ENCODE measurements at places on chromosomes 16 and 17. TPM values are rescaled to one million over a fixed set of nuclear protein-coding genes. Genes with fewer than 3 reads are reported as not detected.
A peak's percentile ranks its signal among the peaks of the same experiment; 100 is the strongest.

The C17orf50 gene
- total RNA-seq: not detected

The KRT32 gene
- total RNA-seq: 0.09 TPM

The PMM2 gene
- total RNA-seq: 34.7 TPM

The DPEP2 gene
- not detected for total RNA-seq

The STH gene
- total RNA-seq: not detected

The MRTFB gene
- 29.2 TPM for total RNA-seq

The MTSS2 gene
- total RNA-seq: 8.3 TPM

The CHAD gene
- total RNA-seq: not detected

The TEKT5 gene
- not detected for total RNA-seq

The PIRT gene
- total RNA-seq: not detected

- no peak for DNase-seq
These were observed 245.0 kb upstream of the IRX5 start for GRCh38 chr16:54685682-54686081.

- DNase-seq: no peak
These were observed 116.9 kb downstream of the NTN1 start for GRCh38 chr17:9138161-9138717.

GRCh38 chr16:72270531-72270930, 98.6 kb upstream of the PMFBP1 start:
- no peak for DNase-seq

DNA sequence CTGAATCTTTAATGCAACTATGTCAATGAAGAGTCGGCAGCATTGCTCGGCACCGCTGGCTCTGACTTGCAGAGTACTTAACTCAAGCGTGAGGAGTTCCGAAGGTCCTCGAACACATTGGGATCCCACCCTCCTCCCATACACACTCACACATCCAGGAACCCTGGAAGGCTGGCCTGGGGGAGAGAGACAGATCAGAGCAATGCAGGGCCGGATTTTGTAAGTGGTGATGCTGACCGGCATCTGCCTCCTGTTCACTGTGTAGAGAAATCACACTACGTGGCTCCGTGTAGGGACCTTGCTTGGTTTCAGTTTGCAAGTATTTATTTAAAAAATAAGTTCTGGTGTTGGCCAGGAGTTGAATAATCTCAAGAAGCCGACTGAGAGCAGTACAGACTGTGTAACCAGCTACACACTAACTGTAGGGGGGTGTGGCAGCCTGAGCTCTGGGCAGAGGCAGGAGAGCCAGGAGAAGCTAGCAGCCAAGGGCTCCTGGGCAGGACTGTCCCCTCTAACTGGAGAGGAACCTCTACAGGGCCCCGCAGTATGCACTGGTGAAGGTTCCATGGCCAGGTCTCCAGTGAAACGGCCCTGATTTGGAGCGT, 190.2 kb upstream of the TNRC6C start:
- no peak for DNase-seq

GRCh38 chr17:81241648-81242420, 2.7 kb downstream of the NDUFAF8 start:
- DNase-seq: peak; percentile 36

DNA sequence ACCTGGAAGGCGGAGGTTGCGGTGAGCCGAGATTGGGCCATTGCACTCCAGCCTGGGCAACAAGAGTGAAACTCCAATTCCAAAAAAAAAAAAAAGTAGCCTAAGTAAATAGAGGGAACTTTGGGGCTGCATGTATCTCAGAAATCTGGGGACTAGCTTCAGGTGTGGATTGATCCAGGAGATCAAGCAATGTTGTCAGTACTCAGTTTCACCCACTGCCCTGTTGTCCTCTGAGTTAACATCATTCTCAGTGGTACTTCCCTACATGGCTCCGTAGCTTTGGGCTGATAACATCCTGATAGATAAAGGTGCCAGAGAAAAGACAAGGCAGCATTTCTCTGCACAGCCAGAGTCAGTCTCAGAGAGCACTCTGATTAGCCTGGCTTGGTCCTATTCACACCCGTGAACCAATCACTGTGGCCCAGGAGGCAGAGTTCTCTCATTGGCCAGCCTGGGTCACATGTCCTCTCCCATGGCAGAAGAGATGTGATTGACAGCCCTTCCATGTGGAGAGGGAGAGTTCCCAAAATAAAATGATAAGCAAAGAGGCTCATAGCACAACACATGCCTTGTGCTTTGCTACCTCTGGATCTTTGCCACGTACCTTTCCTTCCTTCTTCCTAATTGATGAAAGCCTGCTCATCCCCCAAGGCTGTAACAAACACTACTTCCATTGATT, 99.6 kb downstream of the ABCC1 start:
- no peak for DNase-seq

DNA sequence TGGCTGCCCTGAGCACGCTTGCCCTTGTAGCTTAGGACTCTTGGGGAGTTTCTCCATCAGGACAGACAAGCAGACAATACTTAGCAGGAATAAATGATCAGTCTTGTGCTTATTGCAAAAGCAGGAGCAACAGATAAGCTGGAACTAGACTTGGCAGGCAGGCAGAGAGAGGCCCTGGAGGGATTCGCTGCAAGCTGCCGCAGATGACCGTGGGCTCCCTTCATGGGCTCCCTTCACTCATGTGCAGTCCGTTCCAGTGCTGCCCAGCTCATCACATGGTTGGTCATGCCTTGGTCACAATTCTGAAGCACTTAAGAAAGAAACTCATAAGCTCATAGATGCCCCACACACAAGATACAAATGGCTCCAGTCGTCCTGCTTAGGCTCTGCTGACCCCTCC, 2.4 kb upstream of the SLC5A10 start:
- peak; percentile 62 for DNase-seq

DNA sequence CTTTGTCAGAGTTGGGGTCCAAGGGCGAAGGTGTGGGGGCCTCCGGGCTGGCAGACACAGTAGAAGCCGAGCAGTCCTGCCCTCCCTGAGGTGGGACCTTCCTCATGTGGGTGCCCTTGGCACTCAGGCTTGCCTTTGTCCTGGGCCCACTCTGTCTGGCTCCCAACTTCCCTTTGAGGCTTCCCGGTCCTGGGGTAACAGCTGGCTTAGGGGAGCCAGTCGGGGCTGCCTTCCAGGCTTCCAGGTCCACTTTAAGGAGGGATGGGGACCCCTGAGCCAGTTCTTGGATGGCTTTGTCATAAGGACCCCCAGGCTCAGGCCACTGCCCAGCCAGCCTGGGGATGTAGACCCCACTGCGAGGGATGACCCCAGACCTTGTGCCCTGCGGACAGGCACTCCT, 7.8 kb downstream of the GAS2L2 start:
- DNase-seq: no peak

DNA sequence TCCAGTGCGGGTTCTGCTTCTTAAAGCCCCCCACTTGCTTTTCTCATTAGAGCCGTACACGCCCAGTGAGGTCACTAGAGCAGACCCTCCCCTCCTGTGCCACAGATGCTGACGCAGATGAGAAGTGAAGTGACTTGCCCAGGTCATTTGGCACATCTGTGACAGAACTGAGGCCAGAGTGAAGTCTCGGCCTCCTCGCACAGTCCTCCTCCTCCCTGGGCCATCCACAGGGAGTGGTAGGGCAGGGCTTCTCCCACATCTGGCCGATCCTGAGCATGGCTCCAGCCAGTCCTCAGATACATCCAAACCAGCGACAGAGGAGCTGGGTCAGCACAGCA, 15.3 kb upstream of the TBX2 start:
- no peak for DNase-seq

GRCh38 chr16:85403693-85404092, 209.4 kb upstream of the GSE1 start:
- no peak for DNase-seq

DNA sequence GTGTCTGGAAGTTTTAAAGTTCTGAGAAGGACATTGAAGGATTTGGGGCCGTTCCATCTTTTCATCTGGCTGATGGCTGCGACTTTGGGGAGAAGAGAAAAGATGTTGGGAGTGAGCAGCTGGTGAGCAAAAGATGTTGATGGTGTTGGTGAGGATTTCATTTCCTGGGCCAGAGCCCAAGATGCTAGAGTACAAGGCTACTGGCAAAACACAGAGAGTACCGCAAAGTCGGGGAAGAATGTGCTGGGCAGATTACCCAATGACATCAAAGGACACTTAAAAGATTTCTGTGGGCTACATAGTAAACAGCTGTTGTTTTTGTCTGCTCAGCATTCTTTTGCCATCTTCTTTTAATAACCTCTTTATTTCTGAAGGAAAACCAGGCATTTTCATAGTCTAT, 49.4 kb upstream of the GAS7 start:
- DNase-seq: no peak

DNA sequence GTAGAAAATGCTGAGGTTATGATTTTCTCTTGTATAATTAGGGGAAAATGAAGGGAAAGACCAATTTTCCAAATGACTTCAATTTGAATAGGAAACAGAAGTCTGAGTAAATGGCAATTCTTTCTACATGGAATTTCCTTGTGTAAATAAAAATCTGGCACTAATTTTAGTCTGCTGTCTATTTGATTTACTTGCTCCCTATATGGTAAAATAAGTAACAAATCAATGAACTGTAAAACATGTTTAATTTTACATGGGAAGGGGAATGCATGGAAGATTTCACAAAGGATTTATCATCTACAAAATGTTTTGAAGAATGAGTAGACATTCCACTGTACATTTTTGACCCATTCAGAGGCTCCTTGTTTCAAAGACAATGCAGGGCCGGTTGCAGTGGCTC, 811.6 kb upstream of the GOT2 start:
- no peak for DNase-seq

- DNase-seq: peak; percentile 74
These were observed 42.0 kb downstream of the IL21R start for GRCh38 chr16:27444015-27444414.

GRCh38 chr16:31223044-31223443, 6.1 kb upstream of the PYDC1 start:
- DNase-seq: no peak

DNA sequence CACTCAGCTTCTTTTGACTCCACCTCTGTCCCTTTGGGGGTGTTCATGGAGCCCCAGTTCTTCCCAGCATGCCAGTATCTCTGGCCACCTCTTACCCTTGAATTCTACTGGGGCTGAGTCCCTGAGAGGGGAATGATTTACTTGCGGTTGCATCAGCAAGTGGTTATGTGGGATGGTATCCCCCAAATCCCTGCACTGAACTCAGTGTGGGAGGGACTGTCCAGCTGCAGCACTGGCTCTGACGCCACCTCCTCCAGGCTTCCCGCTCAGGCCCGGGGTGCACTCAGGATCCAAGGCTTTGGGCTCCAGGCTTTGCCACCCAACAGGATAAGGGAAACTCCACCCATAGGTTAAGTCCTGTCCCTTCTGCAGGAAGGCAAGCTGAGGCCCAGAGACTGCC, 21.1 kb upstream of the BRD7 start:
- DNase-seq: no peak

- peak; percentile 30 for DNase-seq
These were observed 13.1 kb downstream of the MBTPS1 start for GRCh38 chr16:84103678-84104077.

- no peak for DNase-seq
These were observed 1.1 kb downstream of the CES2 start for GRCh38 chr16:66936462-66936861.

DNA sequence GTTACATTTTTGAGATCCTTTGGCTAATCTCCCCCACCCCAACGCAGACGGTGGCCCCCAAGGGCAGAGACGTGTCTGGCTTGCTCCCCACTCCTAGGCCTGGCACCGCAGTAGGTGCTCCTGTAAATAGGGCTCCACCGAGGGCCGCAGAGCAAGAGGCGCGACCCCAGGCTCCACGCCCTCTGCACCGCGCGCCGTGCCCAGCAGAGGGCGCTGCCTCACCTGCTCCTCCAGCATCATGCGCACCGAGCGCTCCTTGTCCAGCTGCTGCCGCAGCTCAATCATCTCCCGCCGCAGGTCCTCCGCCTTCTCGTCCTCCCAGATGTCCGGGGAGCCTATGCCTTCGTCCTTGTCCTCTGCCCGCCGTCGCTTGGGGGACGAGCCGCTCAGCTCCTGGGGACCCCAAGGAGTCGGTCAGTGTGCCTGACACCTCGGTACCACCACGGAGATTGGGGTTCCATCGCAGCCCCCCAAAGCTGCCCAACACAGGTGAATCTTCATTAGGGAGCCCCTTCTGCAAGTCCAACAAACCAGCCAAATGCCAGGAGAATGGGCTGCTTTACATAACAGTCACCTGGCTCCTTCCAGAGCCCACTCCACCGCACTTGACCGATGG, 11.2 kb downstream of the TFAP4 start:
- no peak for DNase-seq

GRCh38 chr16:64417711-64418227, 704.1 kb downstream of the CDH11 start:
- DNase-seq: peak; percentile 90

DNA sequence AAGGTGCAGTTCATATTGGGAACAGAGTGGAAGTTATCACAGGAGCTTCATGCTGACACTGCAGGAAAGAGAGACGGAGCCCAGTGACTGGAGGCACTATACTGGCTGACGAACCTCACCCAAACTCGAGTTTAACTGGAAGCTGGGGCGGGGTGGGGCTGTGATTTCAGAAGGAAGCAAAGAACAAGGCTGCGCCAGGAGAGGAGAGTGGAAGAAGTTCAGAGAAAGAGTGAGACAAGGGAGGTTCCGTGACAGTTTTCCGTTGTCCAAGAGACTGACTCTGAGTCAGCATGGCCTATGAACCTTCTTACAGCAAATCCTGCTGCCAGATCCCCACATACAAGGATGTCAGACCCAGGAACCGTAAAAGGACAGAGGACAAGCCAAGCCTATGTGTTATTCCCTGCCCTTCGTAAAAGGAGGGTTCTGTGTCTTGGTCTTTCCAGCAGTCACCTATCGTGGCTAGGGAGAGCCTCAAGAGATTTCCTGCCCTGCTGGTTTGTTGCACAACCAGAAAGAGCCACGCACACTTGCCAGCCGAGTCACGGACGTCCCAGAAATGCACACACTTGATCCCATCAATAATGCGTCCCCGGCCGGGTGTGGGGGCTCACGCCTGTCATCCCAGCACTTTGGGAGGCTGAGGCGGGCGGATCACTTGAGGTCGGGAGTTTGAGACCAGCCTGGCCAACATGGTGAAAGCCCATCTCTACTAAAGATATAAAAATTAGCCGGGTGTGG, 5.1 kb downstream of the PITPNA start:
- DNase-seq: peak; percentile 86

Measured in fibroblast of the aortic adventitia (primary cell).